DMS153 (cell line): ENCODE measurements at places on chromosomes 5 and 9.

- no peak for DNase-seq
Observed at GRCh38 chr5:176590035-176590717, 19.8 kb downstream of the GPRIN1 start.

GRCh38 chr5:36403632-36404311 is 102.1 kb upstream of the RANBP3L start:
- no peak for DNase-seq

DNA sequence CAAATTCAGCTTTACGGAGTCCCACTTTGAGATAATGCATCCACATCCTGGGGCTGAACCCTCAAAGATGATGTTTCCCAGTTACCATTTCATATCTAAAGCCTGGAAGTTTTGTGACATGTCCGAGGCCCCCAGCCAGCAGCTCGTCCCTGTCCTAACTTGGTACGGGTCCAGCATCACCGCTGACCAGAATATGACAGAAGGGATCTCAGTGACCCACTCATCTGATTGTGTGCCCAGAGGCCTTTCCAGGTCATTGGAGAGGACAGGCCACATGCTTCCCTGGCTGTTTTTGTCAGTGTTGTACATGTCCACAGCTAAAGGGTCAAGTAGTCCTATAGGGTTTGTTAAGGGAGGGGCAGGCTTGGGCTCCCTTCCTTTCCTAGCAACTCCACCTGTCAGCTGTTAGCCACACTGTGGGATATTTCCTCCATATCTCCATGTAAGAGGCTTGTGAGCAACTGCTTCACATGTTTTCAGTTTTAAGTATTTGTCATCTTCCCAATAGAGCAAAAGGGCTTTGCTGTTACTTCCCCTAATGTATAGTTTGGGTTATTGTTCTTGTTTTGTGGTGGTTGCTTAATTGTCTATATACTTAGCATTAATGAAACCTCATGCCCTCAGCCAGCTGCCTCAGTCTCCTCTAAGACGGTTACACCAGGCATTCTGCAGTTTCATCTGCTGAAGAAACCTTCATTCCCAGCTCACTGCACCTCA is 33.4 kb downstream of the SECISBP2 start:
- no peak for DNase-seq

GRCh38 chr5:138649316-138649720 is 74.1 kb upstream of the HSPA9 start:
- DNase-seq, result no peak

GRCh38 chr9:69593756-69594155 is 78.4 kb downstream of the APBA1 start:
- DNase-seq, result no peak

GRCh38 chr9:72257814-72258213 is 107.2 kb downstream of the ZFAND5 start:
- no peak for DNase-seq

DNA sequence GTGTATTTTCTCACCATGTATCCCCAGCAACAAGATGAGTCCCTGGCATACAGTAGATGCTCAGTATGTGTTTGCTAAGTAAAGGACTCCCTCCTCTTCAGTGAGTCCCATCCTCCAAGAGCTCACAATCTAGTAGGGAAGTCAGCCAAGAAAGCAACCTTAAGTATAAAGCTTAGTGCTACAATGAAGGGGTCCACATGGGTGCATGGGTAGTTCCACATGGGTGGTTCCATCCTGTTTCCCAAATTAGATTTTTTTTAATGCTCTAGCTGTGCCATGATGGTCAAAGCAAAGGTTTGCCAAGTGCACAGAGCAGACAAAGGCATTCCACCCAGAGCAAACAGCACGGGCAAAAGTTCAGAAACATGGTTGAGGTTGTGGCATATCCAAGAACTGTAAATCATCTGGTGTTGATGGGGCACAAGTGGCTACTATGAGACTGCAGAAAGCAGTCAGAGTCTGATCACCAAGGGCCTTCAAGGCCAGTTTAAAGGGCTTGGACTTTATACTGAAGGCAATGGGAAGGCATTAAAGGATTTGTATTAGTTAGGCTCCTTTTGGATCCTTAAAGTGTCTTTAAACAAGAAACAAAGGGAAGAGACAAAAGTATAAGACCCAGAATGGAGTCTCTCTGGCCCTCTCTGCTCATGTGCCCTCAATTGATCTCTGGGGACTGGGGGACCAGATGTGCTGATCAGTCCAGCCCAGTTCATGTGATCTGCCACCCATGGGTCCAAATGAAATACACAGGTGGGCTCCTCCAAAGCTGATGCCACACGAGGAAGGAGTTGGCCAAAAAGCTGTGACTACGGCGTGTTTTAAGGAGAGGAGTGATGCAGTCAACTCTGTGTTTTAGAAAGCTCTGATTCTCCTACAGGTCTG is 9.0 kb upstream of the CPLX2 start:
- DNase-seq, result no peak
